ENCODE measurements at places on chromosomes 16 and 17.

GRCh38 chr17:78583091-78583490, 5.9 kb upstream of the DNAH17 start:
- DNase-seq, result no peak

- DNase-seq, result no peak
These were observed 7.5 kb upstream of the ITGA2B start for GRCh38 chr17:44396946-44397345.

GRCh38 chr17:63406689-63407330, 39.3 kb downstream of the CYB561 start:
- DNase-seq, result peak; percentile 13

DNA sequence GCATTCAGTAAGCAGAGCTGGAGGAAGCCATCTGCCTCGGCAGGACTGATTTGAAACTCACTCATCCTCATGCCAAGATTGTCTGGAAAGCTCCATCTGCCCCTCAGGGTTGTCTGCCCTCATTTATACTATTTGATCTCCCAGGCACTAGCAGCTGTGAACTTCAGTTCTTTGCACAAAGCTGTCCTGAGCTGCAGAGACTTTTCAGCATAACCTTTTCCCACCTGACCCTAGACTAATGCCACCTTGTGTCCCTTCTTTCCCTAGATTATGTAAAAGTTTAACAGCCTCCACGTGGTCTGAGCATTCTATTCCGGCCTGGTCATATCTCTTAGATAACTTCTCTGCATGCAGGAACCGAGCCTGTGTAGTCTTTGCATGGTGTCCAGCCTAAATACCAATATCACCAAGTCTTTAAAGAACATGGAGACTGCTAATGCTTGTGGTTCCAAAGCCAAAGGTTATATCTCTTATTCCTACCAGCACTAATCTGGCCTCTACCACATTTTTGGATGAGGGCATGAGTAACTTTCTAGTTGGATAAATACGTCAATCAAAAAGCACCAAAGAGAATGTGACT, 29.1 kb downstream of the STAT5A start:
- no peak for DNase-seq

- DNase-seq, result no peak
These were observed 43.1 kb upstream of the HAPSTR1 start for GRCh38 chr16:9048302-9048700.

DNA sequence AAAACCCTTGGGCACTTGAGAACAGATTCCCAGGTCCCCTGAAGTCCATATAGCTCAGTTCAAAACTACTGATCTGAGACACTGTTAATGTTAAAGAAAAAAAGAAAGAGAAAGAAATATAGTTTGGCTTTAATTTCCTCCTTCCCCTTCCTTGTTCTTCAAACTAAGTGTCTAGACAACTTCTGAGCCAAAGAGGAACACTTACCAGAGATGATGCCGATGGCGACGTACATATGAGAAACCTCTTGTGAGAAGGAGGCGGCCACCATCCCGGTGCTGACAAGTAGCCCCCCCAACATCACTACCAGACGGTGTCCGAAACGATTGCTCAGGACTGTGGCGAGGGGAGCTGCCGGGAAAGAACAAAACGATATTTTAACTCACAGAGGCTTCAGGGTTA, 17.2 kb downstream of the SLC16A6 start:
- DNase-seq, result no peak

GRCh38 chr17:8892338-8892690, 24.8 kb upstream of the PIK3R6 start:
- no peak for DNase-seq

DNA sequence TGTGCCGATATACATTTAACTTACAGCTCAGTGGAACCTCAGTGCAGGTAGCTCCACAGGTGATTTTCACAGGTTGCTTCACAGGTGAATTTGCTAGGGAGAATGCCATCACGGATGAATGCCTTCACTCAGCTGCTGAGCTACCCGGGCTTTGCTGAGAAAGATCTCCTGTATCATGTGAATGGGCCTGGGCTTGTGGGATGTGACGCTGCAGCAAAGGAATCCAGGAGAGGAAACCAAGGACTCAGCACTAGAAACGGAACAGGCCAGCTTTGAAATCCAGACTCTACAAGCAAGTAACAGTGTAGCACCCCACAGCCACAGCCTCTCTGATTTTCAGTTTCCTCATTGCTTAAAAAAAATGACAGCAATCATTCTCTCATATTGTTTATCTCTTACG, 271.4 kb upstream of the MAF start:
- DNase-seq, result no peak

- DNase-seq, result no peak
These were observed 28.8 kb upstream of the NXPH3 start for GRCh38 chr17:49546546-49547535.

- DNase-seq, result no peak
These were observed 35.7 kb downstream of the PLD6 start for GRCh38 chr17:17170346-17170985.

DNA sequence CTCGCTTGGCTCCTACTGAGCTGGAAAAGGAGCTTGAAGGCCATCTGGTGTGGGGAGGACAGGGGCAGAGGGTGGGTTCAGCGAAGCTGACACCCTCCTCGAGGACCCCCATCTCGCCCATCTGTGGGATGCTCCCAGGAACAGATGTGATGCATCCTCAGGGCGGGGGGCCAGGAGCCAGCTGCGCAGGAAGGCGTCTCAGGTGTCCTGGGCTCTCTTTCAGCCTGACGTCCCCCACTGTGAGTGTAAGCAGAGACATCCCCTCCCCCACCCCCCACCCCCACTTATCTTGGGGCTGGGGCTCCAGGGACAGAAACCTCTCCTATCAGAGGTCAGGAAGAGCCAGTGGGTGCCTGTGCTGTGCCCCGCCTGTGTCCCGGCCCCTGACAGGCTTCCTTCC, 16.2 kb downstream of the KIF19 start:
- no peak for DNase-seq

DNA sequence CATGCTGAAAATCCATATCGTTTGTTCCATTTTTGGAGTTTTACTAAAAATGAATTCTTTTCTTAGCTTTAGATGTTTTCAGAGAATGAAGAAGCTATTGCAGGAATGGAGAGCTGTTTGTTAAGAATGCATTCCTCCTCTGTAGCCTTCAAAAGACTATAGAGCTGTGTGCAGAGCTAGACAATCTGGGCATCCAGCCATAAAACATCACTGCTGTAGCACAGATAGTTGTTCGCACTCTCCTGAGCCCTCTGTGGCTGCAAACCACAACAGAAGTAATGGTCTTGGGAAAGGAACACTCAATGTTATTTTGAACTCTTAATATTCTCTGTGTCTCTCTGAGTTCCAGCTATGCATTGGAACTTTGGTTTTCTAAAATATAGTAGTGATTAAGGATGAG, 4.9 kb downstream of the TNRC6C start:
- DNase-seq, result no peak

GRCh38 chr17:45648642-45649041, 135.5 kb upstream of the CRHR1 start:
- DNase-seq, result no peak

GRCh38 chr16:54242199-54242598, 44.4 kb downstream of the IRX3 start:
- DNase-seq, result no peak

- no peak for DNase-seq
These were observed 23.7 kb downstream of the CDH1 start for GRCh38 chr16:68760671-68761275.

- no peak for DNase-seq
These were observed 118.9 kb upstream of the IRX3 start for GRCh38 chr16:54405478-54405877.

- DNase-seq, result no peak
These were observed 57.0 kb upstream of the DNAH17 start for GRCh38 chr17:78634154-78634553.

- DNase-seq, result no peak
These were observed 33.1 kb upstream of the COL1A1 start for GRCh38 chr17:50234581-50234980.

GRCh38 chr17:27577884-27578717, 52.9 kb upstream of the LGALS9 start:
- DNase-seq, result no peak

- DNase-seq, result no peak
These were observed 24.4 kb downstream of the IRF8 start for GRCh38 chr16:85923153-85924021.

DNA sequence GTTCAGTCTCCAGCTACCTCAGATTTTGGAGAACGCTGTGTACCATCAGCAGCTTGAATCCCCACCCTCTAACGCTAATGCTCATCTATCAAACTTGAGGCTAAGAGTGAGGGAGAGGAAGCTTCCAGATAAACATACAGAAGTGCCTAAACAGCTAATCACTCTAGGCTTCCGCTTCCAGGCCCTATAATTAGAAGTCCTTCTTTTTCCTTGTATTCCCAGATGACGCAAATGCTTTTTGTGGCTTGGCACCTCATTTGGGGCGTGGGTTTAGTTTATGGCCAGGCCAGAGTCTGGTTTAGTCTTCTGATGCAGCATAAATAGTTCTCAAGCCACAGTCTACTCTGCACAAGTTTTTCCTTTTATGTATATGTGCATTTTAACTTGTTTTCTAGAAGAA, 263.4 kb downstream of the BCAS3 start:
- no peak for DNase-seq

DNA sequence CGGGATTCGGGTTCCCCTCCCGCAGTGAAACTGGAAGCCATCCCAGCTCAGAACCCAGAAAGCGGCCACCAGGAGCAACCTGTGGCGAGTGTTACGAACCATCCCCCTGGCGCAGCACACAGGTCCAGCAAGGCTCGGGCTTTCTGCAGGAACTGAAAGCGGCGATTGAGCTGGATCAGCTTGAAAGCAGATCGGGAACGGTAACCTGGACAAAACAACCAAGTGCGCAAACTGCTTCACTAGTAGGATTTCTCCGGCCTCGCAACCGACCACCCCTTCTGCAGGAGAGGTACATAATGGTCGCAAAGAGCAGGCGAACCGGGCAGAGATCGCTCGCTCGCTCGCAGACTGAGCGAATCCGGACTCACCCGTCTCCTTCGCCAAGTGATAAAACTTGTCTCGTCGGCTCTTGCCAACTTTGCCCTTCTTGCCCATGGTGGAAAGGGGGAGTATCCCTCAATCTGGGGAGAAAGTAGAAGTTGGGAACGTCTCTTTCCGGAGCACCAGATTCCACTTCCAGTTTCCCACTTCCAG, 696 bp upstream of the PSMC5 start:
- no peak for DNase-seq

GRCh38 chr17:18141210-18141803, 32.8 kb downstream of the MYO15A start:
- no peak for DNase-seq

- DNase-seq, result no peak
These were observed 27.5 kb downstream of the ZCCHC14 start for GRCh38 chr16:87465306-87465705.

DNA sequence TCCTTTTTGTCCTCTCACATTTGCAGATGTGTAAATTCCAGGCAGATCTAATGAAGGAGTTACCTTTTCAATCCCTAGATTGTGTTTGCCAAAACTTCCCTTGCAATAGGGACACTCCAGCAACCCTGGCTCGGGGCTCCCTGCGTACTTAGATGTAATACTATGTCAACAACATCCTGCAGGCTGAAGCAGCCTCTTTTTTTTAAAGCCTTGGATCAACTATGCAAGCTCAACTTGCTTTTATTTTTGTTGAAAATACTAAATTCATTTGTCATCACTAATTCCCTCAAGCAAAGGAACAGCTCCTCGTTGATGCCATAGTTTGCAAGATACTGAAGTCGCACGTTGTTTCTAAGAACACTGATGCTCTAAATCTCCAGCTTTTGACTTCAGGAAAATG, 59.1 kb downstream of the GRIN2A start:
- no peak for DNase-seq

DNA sequence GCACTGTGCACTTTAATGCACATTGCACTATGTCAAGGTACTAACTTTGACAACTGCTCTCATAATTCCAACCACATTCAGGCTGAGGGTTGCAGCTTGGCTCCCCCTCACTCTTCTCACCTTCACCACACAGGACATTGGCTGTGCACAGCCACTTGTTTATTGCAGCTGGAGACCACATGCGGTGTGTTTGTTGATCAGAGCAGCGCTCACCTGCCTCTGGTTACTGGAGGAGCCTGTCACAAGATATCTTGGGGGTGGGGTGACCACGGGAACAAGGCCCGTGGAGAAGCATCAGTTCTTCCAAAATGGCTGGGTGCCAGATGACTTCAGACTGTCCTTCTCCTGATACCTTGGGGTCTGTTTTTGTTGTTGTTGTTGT, 10.6 kb upstream of the CCL5 start:
- no peak for DNase-seq

- DNase-seq, result no peak
These were observed 19.4 kb upstream of the UBE2I start for GRCh38 chr16:1290063-1290501.

DNA sequence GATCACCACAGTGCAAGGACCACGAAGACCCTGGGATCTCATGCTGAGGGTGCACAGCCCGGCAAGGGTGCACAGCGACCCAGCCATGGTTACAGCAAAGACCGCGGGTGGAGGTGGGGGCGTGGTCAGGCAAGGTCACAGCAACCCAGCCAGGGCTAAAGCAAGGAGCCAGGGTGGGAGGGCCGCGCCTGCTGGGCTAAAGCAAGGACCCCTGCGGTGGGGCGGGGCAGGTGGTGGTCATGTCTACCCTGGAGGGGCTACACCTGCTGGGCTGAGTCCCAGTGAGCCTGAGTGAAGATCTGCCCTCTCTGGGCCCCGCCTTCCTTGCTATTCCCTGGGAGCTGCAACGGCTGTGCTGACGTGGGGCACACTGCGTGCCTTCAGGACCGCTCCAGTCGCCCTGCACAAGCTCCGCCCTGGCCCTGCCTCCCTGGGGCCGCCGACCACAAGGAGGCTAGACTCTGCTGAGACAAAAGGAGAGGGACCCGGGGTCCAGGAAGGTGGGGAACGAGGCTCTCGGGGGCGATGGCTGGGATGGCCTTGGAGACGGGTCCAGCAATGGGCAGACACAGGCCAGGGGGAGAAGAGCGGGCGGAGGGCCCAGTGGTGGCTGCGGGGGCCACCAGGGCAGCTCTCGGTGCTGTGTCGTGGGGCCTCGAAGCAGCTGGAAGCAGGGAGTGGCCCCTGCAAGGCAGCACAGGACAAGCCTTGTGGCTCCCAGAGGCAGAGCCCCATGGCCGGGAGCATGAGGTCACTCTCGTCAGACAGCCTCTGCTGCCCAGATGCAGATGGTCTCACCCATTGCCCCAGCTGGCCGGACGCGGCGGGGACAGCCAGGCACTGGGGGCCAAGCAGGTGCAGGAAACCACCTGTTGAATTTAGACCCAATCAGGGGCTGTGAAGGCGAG, 52.8 kb downstream of the CBFA2T3 start:
- DNase-seq, result no peak

GRCh38 chr17:12041312-12041711, 20.6 kb downstream of the MAP2K4 start:
- DNase-seq, result no peak

DNA sequence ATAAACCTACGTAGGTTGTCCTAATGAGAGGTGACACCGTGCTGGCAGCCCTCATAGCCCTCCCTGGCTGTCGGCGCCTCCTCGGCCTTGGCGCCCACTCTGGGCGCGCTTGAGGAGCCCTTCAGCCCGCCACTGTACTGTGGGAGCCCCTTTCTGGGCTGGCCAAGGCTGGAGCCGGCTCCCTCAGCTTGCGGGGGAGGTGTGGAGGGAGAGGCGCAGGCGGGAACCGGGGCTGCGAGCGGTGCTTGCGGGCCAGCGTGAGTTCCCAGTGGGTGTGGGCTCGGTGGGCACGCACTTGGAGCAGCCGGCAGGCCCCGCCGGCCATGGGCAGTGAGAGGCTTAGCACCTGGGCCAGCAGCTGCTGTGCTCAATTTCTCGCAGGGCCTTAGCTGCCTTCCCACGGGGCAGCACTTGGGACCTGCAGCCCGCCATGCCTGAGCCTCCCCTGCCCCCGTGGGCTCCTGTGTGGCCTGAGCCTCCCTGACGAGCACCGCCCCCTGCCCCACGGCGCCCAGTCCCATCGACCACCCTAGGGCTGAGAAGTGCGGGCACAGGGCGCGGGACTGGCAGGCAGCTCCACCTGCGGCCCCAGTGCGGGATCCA, 40.1 kb upstream of the AMZ2 start:
- no peak for DNase-seq

Measured in NCI-H1417 treated with DMSO at 0.1 percent for 48 hours (cell line).